Activated CD8-positive, alpha-beta memory T cell treated with anti-CD3 and anti-CD28 coated beads, Interleukin-2, amount 50 U/mL, for 48 hours (primary cell): ENCODE measurements at places on chromosomes 4 and X.

- peak; percentile 68 for DNase-seq
Measured at GRCh38 chr4:3074846-3075651, 568 bp downstream of the HTT start.

GRCh38 chr4:7462509-7462971 lies 27.8 kb upstream of the PSAPL1 start:
- DNase-seq: no peak

DNA sequence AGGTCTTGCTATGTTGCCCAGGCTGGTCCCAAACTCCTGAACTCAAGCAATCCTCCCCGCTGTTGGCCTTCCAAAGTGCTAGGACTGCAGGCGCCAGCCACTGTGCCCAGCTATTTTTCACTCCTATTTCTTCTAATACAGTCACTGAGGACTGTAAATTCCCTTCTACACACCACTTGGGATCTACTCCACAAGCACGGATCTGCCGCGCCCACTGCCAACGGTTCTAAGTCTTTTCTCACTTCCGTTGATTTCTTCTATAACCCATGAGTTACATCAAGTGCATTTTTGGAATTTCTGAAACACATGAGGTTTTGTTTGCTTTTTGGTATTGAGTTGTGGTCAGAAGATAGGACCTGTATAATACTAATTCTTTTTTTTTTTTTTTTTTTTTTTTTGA lies 48.6 kb downstream of the FAM53A start:
- DNase-seq: no peak

GRCh38 chr4:142271832-142272231 lies 574.3 kb downstream of the INPP4B start:
- DNase-seq: no peak

DNA sequence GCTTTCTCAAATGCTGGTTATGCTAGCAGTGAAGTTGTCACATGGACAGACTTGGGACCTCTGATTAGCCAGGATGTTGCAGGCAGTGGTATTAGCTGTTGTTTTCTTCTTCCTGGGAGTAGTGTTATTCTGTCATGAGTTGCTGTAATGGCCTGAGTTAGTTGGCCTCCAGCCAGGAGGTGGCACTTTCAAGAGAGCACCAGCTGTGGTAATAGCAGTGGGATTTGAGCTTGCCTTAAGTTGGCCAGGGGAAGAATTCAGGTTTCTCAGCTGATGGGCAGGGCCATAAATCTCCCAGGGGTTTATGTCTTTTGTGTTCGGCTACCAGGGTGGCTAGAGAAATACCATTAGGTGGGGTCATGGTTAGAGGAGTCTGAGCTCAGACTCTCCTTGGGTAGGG lies 132.6 kb downstream of the GLUD2 start:
- no peak for DNase-seq

GRCh38 chr4:182280436-182281111 lies 37.4 kb downstream of the TENM3 start:
- no peak for DNase-seq

- DNase-seq: peak; percentile 18
Measured at GRCh38 chrX:153635388-153635787, 11.6 kb upstream of the DUSP9 start.

DNA sequence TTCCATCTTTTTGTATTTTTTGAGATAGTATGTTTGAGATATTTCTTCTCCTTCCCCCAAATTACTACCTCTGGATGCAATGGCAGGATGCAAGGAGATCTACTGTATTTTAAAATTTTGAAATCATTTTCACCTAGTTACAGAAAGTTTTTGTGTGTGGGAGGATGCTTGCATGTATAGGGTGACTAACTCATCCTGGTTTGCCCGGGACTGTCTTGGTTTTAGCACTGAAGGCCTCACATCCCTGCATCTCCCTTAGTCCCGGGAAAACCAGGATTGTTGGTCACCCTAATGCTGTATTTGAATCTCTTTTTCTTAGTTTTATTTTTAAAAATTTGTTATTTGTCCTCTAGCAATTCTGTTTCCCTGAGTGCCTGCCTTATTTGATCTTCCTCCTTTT lies 12.1 kb downstream of the SUPT20HL2 start:
- no peak for DNase-seq

- peak; percentile 88 for DNase-seq
Measured at GRCh38 chr4:40199999-40200874, 3.4 kb downstream of the RHOH start.

- no peak for DNase-seq
Measured at GRCh38 chr4:180810581-180810980, 1432.6 kb upstream of the TENM3 start.
